ENCODE measurements at places on chromosomes 11 and 22.

GRCh38 chr11:10669258-10670033 is 24.1 kb downstream of the IRAG1 start:
- DNase-seq, result no peak

DNA sequence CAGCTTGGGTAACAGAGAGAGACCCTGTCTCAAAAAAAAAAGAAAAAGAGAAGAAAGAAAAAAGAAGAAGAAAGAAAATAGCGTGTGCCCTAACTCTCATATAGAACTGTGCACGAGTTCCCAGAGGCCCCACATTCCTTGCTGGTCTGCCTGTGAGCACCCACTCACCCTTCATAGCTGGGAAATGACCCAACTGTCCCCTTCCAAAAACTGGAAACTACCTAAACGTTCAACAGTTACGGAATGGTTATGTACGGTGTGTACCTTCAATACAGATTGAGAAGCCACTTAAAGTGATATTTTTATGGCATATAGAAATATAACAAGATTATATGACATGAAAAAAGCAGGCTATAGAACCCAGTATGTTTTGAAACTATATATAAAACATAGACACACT is 82.0 kb downstream of the PARVA start:
- no peak for DNase-seq

GRCh38 chr11:35974882-35975589 is 31.2 kb downstream of the LDLRAD3 start:
- DNase-seq, result no peak

DNA sequence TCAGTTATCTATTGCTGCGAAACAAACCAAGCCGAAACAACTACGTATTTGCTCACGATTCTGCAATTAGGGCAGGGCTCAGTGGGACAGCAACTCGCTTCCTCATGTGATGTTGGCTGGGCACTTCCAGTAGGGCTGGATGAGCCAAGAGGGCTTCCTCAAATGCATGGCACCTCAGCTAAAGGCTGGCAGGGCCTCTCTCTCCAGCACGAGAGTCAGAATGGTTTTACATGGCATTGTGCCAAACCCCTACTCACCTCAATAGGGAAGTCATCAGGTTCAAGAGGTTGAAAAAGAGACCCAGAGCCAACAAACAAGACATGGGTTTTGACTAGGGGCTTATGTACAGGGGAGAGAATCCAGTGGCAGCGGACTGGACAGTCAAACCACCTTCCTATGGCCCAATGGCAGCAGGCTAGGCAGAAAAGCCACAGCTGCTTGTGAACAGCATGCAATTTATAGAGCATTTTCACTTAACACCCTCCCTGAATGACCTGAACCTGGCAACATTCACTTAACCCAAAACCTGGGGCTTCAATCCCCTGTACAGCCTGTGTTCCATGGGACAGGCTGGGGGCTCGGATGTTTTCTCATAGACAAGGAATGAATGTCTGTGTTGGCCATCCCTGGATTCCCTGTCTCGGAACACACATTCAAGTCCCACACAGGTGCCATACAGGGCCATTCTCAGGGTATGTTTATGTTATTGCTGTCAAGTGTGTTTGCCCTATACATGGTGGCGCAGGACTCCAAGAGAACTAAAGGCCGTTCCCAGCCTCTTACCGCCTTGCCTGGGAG is 154.2 kb upstream of the NAV2 start:
- DNase-seq, result no peak

DNA sequence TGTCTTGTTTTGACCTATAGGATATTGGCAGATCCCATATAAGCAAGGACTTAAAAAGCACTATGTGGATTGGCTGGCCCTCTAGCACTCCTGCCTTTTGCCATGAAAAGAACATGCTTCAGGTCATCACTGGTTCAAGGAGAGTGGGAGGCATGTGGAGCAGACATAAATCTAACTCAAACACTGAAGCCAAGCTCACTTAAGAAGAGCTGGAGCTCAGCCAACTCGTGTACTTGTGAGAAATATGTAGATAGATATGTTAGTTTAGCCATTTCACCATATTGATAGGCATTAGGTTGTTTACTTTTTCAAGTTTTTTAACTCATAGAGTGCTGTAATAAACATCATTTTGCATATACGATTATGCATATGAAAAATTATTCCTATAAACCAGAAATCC is 19.9 kb upstream of the BBOX1 start:
- no peak for DNase-seq

DNA sequence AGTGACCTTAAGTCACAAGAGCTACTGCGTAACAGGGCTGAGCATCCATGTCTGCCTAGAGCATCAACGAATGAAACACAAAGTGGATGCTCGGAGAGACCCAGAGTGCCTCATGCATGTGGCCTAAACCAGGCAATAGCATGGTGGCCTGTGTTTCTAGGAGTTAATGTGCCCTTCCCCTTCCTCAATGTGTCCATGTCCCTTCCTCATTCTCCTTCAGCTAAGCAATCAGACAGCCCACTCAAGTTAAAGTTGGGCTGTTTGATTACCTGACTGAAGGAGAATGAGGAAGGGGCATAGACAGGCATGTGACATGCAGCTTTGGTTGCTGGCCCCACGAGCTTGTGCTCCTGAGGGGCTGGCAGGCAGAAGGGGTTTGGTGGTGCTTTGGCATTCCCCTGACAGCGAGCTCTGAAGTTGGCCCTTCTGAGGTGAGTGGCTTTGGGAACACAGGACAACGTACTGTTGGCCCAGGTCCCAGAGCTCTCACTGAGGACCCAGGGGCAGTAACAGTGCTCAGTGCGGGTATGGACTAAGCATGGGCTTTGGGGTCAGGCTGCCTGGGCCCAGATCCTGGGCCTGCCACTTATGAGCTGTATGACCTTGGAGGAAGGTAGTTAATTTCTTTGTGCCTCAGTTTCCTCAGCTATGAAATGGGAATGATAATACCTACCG is 46.7 kb downstream of the IRAG1 start:
- DNase-seq, result no peak

GRCh38 chr11:67262731-67263675 is 3.3 kb upstream of the GRK2 start:
- DNase-seq, result peak; percentile 68

DNA sequence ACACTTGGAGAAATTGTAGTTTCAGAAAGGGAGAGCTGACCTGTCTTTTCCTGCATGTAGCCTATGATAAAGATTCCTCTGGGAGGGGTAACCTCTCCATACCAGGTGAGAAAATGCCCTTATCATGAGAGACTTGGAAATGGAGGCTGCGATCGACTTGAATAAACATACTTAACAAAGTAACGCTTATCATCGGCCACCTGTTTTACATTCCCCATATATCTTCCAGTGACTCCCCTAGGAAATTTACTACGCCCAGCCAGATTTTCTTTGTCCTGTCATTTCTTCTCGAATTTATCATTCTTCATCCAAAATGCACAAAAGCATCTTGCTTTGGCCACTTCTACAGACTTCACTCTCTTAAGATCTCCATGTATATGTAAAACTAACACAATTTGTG is 143.5 kb downstream of the CCDC81 start:
- DNase-seq, result no peak

DNA sequence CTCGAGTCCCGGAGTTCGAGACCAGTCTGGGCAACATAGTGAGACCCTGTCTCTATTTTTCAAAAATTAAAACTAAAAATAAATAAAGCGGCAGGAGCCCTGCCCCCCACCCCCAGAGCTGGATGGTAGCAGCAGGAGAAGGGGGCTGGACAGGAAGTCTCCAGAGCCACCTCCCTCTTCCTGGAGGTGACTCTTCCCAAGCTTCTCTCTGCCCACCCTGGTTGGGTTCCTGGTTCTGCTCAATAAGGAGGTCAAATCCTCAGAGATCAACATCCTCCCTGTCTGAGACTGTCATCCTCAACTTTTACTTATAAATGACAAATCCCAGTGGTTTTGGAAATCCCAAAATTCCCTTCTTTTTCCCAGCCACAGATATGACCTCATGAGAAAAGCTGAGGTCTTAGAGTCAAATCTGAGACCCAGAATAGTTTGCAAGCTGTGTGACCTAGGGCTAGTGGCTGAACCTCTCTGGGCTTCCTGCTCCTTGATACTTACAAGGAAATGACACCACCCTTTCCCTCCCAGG is 987 bp downstream of the C1QTNF6 start:
- no peak for DNase-seq

DNA sequence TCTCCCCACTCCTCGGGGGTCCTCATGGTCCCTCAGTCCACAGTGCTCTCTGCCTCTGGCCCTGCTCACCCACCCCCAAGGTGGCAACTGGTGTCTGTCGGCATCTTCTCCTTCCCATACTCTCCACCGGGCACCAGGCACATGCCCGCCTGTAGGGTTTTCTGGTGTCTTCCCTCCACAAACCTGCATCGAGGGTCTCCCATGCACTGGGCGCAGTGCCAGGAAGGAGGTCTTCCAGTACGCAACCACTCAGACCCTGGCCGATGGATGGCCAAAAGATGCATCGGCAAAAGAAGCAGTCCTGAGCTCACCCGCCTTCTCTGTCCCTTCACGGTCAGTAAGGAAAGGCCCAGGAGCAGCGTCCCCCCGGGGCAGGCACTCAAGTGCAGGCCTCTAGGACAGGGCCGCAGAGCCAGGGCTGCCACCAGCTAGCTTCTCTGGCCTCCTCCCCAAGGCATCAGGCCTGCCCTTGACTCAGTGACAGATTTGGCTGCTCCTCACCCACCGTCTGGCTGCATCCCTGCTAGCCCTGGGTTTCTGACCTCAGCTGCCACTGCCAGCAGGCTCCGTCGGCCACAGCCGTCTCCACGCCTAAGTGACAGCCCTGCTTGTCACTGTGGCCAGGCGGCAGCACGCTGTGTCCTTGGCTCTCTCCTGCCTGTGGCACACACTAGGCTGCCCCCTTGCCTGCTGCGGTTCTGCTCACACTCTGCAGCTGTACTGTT is 32.1 kb upstream of the IGSF9B start:
- DNase-seq, result no peak

GRCh38 chr11:936199-936598 is 10.5 kb downstream of the AP2A2 start:
- DNase-seq, result no peak

DNA sequence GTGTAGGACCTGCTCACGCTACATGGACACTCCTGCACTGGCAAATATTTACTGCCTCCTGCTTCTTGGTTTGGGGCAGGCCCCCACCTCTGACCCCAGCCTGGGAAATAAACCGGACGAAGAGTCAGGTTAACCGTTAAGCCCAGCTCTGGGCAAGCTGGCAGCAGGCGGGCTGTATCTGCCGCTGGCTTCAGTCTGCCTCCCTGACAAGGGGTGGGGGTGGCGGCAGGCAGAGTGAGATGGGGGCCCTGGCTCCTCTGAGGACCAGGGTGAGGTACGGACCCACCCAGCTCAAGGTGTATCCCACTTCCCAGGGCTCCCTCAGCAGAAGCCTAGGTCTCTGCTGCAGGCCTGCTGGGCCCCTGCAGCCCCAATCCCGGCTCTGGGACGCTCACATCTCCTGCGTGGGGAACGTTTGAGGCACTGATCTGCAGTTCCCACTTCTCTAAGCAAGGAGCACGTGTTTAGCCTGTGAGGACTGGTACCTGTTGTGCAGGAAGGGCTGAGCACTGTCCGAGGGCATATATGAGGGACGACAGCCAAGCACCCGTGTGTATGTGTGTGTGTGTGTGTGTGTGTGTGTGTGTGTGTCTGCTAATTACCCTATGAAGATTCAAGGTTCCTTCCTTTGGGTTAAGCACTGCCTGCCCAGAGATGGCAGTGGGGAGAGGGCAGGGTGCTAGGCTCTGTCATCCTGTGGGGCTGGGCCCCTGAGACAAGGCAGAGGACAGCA is 1.1 kb upstream of the LRRC75B start:
- no peak for DNase-seq

DNA sequence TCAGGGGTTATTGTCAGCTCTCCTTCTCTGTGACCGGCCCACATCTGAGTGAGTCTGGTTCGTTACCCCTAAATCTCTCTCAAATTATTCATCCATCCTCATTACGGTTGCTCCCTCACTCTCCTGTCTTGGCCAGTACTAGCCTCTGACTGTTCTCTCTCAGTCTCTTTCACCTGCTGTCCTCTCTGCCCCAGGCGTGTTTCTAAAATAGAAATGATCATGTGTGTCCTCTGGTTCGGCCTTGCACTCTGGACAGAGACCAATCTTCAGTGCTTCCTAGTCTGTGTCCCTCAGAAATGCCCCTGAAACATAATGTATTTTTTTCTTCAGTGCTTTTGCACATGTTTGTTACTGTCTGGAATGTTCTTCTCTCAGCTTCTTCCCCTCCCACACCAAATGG is 4.9 kb downstream of the PSMD13 start:
- no peak for DNase-seq

- DNase-seq, result no peak
These were observed 270.0 kb downstream of the LARGE1 start for GRCh38 chr22:33650244-33650643.

DNA sequence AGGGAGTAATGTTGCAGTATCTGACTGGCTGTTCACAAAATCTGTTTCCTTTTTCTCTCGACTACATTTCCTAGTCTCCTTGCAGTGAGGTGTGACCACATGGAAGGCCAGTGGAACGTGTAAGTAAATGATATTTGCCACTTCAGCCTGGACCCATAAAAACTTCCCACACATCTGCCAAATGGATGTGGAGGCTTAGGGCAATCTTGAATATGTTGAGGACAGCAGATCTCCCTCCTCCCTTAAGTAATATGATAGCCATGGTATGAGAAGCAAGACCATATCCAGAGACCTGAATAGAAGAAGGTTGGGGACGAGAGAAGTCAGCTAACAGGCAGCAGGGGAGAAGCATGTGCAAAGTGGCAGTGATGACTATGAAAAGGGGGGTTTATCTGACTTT is 33.0 kb upstream of the C11orf87 start:
- no peak for DNase-seq

- no peak for DNase-seq
These were observed 945.3 kb downstream of the LRRC4C start for GRCh38 chr11:40514124-40514523.

- no peak for DNase-seq
These were observed 52.4 kb downstream of the OTOG start for GRCh38 chr11:17599460-17599925.

- no peak for DNase-seq
These were observed 915.7 kb downstream of the NTM start for GRCh38 chr11:132286106-132286505.

DNA sequence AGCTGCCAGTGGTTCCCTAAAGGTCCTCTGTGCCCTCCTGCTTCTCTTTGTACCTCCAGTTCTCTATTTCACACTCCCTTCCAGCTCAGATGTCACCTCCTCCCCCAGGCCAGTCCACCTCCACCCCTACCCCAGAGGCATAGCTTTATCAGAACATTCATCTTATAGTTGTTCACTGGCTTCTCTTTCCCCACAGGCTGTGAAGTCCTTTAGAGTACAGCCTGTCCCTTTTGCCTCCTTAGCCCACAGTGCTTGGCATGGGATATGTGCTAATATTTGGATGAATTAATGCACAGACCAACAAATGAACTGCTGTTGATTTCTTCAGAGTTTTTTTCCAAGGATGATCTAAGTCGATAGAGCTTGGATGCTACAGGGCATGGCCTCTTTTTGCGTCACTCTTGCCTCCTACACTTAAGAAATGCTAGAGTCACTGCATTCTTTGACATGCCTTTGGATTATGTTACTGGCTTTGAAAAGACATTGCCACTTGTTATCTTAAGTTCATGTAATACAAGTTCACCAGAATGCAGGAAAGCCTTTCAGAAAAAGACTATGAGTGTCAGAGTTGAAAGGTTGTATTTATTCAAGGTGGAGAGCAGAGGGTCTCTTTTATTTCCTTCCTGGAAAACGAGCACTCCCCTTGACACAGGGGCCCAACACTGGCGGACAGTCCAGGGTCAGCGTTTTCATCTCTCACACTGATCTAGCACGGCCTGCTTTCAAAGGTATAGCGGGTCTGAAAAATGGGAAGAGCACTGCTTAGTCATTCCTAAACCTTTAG is 75.7 kb downstream of the PISD start:
- DNase-seq, result no peak

- no peak for DNase-seq
These were observed 102.6 kb upstream of the VPREB1 start for GRCh38 chr22:22141771-22142591.

- DNase-seq, result no peak
These were observed 22.1 kb upstream of the PSMA1 start for GRCh38 chr11:14542324-14542723.

Data from activated T-cell treated with anti-CD3 and anti-CD28 coated beads for 48 hours (primary cell).